H9 (cell line): ENCODE measurements at places on chromosomes 13 and 19. TPM values are rescaled to one million over a fixed set of nuclear protein-coding genes. Genes with fewer than 3 reads are reported as not detected.

GRCh38 chr13:47890146-47890814 is 110.8 kb downstream of the SUCLA2 start:
- DNase-seq, result no peak

GRCh38 chr19:54480051-54480450 is 7.0 kb upstream of the CDC42EP5 start:
- DNase-seq, result no peak

GRCh38 chr19:41889896-41890295 is 6.9 kb downstream of the ARHGEF1 start:
- DNase-seq, result no peak

- DNase-seq, result no peak
Observed at GRCh38 chr13:90261343-90261742, 1086.1 kb upstream of the MIR17HG start.

DNA sequence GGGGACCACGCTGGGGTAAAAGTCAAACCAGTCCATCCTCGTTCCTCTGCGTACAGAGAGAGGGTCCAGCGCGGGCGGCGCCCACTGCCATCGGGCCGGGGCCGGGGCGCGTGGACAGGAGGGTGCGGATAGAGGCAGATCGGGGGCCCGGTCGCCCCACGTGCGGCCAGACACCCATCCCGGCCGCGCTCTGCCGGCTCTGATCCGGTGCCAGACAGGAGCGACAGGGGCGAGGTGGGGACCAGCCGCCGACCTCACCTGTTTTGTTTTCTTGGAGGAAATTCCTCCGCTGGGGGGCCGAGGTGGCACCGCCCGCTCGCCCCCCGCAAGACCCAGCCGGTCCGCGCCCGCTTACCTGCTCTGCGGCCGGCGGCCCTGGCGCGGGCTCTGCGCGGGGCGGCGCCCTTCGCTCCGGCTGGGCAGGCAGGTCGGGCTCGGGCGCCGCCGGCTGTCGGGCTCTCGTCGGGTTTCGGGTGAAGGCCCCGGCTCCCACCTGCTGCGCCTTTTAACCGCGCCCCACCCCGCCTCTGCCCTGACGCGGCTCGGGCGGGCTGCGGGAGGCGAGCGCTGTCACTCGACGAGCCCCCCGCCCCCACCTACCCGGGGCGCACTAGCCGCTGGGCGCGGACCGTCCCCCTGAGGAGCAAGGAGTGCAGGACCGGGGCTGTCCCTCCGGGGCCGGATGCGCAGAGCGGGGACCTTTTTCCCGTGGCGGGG is at the start of gene GJB6:
GJB6 (minus strand) TSS at position 481 of the 717 bp plus-strand sequence. CDS start 8,839 bp downstream, outside the sequence.
- peak; percentile 48 for DNase-seq

SARS2 gene
- total RNA-seq, result 57.4 and 59.7 TPM in 2 replicates
